ENCODE measurements at places on chromosomes 7 and 10.

- DNase-seq, result no peak
These were observed 168.7 kb downstream of the RPS24 start for GRCh38 chr10:78202386-78202785.

DNA sequence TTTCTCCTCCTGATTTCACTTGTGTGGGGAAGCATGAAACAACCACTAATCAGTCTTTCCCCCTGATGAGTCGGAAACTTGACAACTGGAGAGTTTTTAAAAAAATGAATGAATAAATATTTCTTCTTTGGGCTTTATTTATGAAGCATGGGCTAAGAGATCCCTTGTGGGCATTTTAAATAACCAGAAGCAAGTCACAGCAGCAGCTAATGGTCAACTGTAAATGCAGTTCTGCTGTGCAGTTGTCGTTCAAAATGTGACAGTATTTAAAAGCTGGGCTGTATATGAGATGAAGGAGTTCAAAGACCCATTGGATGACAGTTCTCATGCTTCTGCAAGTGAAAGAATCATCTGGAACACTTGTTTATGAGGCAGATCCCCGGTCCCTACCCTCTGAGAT is 54.1 kb downstream of the STEAP1B start:
- no peak for DNase-seq

DNA sequence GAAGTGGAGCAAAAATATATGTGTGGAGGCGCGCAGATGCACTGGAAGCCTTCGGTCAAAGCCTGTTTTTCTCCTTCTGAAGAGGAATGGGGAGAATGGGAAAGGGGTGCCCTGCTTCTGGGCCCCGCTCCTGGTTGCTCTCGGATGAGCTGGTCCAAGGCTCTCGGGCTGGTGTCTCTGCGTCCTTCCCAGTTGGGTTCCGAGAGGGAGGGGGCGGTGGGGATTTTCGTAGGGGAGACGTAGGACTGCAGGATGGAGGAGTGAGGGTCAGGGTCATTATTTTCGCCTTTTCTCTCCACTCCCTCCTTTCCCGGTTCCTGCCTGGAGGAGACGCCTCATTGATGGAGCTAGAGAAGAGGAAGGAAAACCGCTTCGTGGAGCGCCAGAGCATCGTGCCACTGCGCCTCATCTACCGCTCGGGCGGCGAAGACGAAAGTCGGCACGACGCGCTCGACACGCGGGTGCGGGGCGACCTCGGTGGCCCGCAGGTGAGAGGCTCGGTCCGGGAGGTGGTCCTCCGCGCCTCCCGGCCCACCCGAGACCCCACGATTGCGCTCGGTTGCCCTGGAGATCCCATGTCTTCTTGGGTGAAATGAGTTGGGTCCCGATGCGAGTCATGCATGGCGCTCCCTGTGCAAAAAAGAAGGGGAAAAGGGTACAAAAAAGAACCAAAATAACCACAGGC is 790 bp downstream of the ADAM22 start:
- no peak for DNase-seq

- no peak for DNase-seq
These were observed 25.4 kb upstream of the ANK3 start for GRCh38 chr10:60414877-60415585.

- DNase-seq, result peak; percentile 56
These were observed 9.2 kb downstream of the GNA12 start for GRCh38 chr7:2834748-2835441.

DNA sequence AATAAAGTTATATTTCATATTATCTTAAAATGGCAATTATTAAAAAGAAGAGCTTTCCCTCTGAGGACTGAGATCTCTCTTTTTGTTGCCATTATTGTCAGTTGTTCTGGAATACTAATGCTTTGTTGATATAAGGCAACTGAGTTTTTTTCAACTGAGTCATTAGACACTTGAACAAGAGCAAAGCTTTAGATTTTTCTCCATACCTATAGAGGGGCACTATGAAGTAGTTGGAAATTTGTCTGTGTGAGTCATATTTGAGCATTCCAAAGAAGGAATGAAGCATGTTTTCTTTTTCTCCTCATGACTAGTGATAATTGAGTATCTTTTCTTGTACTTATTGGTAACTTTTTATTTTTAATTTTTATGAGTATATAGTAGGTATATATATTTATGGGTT is 24.5 kb downstream of the RPA3 start:
- no peak for DNase-seq

- DNase-seq, result peak; percentile 11
These were observed 69.1 kb upstream of the WAC start for GRCh38 chr10:28463676-28464395.

DNA sequence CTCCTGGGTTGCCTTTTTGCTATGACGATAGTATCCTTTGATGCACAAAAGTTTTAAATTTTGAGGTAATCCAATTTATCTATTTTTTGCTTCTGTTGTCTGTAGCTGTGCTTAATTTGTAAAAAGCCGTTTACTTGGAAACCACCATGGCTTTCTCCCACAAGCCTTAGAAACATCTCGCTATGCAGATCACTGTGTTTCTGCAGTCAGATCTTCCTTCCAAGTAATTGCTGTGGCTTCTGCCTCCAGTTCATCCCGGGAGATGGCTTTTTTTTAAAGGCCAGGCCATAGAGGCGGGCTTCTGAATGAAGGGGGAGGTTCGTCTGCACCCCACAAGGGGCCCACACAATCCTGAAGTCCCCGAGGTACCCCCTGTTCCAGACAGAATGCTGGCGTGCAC is 48.3 kb upstream of the OCM2 start:
- DNase-seq, result no peak

DNA sequence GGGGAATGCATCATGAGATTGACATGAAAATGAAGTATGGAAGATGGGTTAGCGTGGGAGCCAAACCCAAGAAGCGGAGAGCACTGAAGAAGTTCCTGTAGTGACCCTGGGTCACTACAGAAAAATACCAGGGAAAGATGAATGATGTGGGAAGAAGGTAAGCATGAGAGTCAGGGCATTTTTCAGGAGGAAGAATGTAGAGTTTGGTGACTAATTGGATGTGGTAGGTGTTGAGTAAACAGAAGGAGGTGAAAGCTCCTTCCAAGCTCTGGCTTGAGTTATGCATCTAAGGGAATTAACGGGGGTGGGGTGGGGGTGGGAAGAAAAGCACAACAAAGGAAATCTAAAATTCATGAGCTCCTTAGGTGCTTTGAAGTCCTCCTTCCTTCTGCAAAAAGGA is 238.1 kb upstream of the AOAH start:
- no peak for DNase-seq

GRCh38 chr7:146956853-146957252 is 840.3 kb downstream of the CNTNAP2 start:
- DNase-seq, result no peak

- DNase-seq, result no peak
These were observed 123.2 kb downstream of the SLC16A9 start for GRCh38 chr10:59586407-59586891.

DNA sequence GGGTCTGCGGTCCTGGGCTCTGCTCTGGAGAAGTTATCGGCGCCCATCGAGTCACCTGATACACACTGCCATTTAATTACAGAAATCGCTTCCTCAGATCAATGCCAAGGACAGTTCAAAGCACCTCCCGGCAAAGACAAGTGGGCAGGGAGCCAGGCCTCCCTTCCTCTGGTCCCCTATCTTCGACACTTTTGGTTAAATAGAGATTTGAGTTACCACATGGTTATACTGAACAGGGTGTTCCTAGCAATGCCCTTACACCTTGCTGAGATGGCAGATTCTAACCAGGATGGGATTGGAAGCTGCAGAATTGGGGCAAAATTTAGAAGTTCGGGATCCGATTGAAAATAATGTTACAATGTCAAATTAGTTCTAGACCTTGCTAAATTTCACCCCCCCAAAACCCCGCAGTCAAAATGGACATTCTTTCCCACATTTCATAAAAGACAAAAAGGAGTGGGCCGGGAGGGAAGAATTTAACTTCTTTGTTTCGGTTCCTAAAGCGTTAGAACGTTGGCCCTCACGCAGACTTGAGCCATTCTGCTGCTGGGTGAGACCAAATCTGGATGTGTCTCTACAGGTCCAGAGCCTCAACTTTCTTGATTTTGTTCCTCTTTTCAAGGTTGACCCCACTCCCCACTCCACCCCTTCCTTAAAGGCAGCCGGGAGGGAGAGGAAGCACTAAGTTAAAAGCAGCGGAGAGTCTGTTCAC is 2.2 kb upstream of the DLX5 start:
- DNase-seq, result peak; percentile 38

GRCh38 chr10:125843603-125844329 is 20.4 kb downstream of the BCCIP start:
- no peak for DNase-seq

GRCh38 chr10:19922236-19922963 is 106.2 kb downstream of the PLXDC2 start:
- DNase-seq, result no peak

DNA sequence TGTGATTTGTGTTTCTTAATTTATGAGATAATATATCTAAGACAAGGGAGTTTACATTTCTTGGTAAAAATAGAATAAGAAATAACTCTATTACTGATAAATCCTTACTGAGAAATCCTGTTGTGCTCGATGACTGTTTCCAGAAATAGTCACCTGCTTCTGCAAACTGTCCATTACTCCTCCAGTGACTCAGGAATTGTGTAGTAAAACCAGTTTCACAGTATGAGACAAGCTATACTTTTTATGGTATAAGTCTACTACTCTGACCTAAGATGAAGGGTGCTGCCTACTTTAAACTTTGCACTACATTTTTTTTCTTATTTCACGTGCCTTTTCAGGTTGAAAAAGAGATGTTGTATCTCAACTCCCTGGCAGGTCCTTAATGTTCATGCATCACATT is 6.8 kb upstream of the ANKRD22 start:
- no peak for DNase-seq

DNA sequence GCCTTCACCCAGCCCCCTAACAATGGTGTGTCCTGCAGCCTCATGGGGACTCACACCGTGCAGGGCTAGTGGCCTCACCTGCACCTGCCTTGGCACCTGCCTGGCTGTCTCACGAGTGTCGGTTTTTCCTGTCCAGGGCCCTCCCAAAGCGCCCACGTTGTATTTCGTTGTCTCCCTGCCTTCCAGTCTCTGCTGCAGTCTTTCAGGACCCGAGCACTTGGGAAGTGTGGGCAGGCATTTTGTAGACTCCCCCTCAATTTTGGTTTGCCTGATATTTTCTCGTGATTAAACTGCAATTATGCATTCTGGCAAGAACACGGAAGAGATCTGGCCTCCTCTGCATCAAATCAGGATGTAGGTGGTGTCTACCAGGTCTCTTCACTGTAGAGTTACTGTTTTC is 17.9 kb downstream of the BNIP3 start:
- DNase-seq, result no peak

GRCh38 chr10:124088915-124089314 is 4.5 kb downstream of the CHST15 start:
- DNase-seq, result no peak
